Spleen (tissue), 13 donors: ENCODE measurements at places on chromosomes 2 and 18. TPM values are rescaled to one million over a fixed set of nuclear protein-coding genes. Genes with fewer than 3 reads are reported as not detected.

DCC gene
- 9.2 TPM for total RNA-seq

AKAIN1 gene
- not detected for total RNA-seq

- H3K27me3 ChIP-seq, result no peaks in the 10 kb centered on the region
- no peak overlapping the region for H3K27ac ChIP-seq
- H3K36me3 ChIP-seq, result no peaks in the 10 kb centered on the region
- peak overlapping the region; percentile 28 for H3K4me3 ChIP-seq
- no peak for DNase-seq
- no peaks in the 10 kb centered on the region for H3K4me1 ChIP-seq
Measured at GRCh38 chr2:9356261-9356660, 67.1 kb downstream of the ITGB1BP1 start.

DPYSL5 gene
- 0.07 TPM for total RNA-seq

GRCh38 chr2:112085916-112086669, 31.0 kb downstream of the TMEM87B start:
- no peak overlapping the region for H3K4me3 ChIP-seq
- H3K27ac ChIP-seq, result no peak overlapping the region
- H3K27me3 ChIP-seq, result no peaks in the 10 kb centered on the region
- DNase-seq, result no peak
- no peaks in the 10 kb centered on the region for H3K4me1 ChIP-seq

GRCh38 chr2:33645861-33646260, 46.8 kb upstream of the FAM98A start:
- no peak overlapping the region for H3K27ac ChIP-seq
- H3K36me3 ChIP-seq, result no peaks in the 10 kb centered on the region
- no peak overlapping the region for H3K4me3 ChIP-seq
- DNase-seq, result no peak

UGT1A5 gene
- total RNA-seq, result not detected

CYP20A1 gene
- total RNA-seq, result 32.2 TPM

CTAGE1 gene
- not detected for total RNA-seq

DNA sequence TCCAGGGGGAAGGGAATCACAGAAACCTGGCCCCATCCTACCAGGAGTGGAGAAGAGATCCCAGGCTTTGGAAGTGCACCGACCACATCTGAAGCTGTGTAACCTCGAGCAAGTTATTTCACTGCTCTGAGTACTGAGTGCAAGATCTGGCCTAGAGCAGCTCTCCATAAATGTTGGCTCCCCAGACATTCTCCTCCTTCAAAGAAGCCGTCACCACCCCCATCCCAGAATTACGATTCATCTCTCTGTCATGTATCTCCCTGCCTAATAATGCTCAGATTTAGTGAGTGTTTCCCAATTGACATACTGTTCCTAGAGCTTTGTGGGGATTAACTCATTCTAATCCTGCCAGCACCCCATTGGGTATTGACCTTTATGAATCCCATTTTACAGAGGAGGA, 51.7 kb downstream of the TNS1 start:
- no peaks in the 10 kb centered on the region for H3K36me3 ChIP-seq
- peaks cover 4% of the 10 kb centered on the region for H3K4me1 ChIP-seq
- no peak overlapping the region for H3K4me3 ChIP-seq
- H3K27ac ChIP-seq, result no peak overlapping the region
- DNase-seq, result no peak

- peak overlapping the region; percentile 44 for H3K27ac ChIP-seq
- peaks cover 16% of the 10 kb centered on the region for H3K36me3 ChIP-seq
- no peak overlapping the region for H3K4me3 ChIP-seq
Measured at GRCh38 chr2:88737385-88737784, 45.9 kb downstream of the RPIA start.

DNA sequence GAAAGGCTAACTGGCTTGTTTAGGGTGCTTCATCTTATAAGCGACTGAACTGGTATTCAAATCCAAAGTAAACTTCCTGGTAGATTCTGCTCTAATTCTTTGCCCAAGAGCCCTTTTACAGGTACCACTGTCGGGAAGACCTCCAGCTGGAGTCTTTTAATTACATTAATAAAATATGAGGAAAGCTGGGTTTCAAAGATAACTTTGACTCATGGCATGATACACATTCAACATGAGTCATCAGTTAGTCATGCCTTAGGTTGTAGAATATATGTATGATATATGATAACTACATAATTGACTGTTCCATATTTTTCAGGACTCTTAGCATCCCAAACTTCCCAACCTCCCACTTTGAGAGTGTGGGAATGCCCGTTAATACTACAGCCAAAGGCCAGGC, 32.3 kb downstream of the ZCCHC2 start:
- no peaks in the 10 kb centered on the region for H3K27me3 ChIP-seq
- peaks cover 10% of the 10 kb centered on the region for H3K4me1 ChIP-seq
- H3K4me3 ChIP-seq, result no peak overlapping the region
- peaks cover 2% of the 10 kb centered on the region for H3K36me3 ChIP-seq

GRCh38 chr18:45871431-45872084, 46.1 kb downstream of the SIGLEC15 start:
- H3K4me3 ChIP-seq, result no peak overlapping the region
- no peaks in the 10 kb centered on the region for H3K4me1 ChIP-seq

AQP12A gene
- not detected for total RNA-seq

GRCh38 chr2:172976116-172976515, 99.5 kb upstream of the MAP3K20 start:
- H3K27me3 ChIP-seq, result no peaks in the 10 kb centered on the region
- H3K4me3 ChIP-seq, result no peak overlapping the region
- H3K27ac ChIP-seq, result no peak overlapping the region
- no peak for DNase-seq
- H3K36me3 ChIP-seq, result no peaks in the 10 kb centered on the region

- no peak overlapping the region for H3K4me3 ChIP-seq
- no peak for DNase-seq
- no peak overlapping the region for H3K27ac ChIP-seq
- H3K36me3 ChIP-seq, result no peaks in the 10 kb centered on the region
Measured at GRCh38 chr2:127157651-127158485, 50.9 kb upstream of the BIN1 start.

GRCh38 chr2:212549463-212549862, 10.9 kb upstream of the ERBB4 start:
- H3K27me3 ChIP-seq, result no peaks in the 10 kb centered on the region
- H3K36me3 ChIP-seq, result no peaks in the 10 kb centered on the region
- DNase-seq, result no peak
- H3K27ac ChIP-seq, result no peak overlapping the region

SERPINB12 gene
- total RNA-seq, result not detected

GRCh38 chr2:30981096-30981495, 157.1 kb downstream of the GALNT14 start:
- H3K27ac ChIP-seq, result no peak overlapping the region
- H3K27me3 ChIP-seq, result no peaks in the 10 kb centered on the region
- DNase-seq, result no peak
- H3K4me3 ChIP-seq, result no peak overlapping the region

- H3K27me3 ChIP-seq, result peaks cover 8% of the 10 kb centered on the region
- peak; percentile 84 for DNase-seq
- H3K4me3 ChIP-seq, result peak overlapping the region; percentile 51
- peak overlapping the region; percentile 76 for H3K27ac ChIP-seq
- H3K4me1 ChIP-seq, result peaks cover 61% of the 10 kb centered on the region
Measured at GRCh38 chr18:79393181-79393634, 2.5 kb upstream of the NFATC1 start.

DNA sequence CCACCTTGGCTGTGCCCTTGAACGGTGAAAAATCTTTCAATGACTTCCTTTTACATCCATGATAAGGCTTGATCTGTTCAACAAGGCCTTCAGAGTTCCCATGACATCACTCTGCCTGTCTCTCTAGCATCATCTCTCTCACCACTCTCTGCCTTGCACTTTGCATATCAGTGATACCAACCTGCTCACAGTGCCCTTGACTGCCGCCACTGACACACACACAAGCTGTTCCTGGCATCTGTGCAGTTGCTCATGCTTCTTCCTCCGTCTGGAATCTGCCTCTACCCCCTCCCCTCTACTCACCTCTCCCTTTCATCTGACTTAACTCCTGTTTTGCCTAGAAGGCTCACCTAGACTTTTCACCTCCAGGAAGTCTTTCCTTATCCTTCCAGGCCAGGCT, 79.1 kb upstream of the SEC11C start:
- H3K4me3 ChIP-seq, result no peak overlapping the region
- peaks cover 12% of the 10 kb centered on the region for H3K4me1 ChIP-seq
- no peak for DNase-seq
- no peaks in the 10 kb centered on the region for H3K36me3 ChIP-seq
- no peak overlapping the region for H3K27ac ChIP-seq

CYP27A1 gene
- total RNA-seq, result 12.3 TPM

DNA sequence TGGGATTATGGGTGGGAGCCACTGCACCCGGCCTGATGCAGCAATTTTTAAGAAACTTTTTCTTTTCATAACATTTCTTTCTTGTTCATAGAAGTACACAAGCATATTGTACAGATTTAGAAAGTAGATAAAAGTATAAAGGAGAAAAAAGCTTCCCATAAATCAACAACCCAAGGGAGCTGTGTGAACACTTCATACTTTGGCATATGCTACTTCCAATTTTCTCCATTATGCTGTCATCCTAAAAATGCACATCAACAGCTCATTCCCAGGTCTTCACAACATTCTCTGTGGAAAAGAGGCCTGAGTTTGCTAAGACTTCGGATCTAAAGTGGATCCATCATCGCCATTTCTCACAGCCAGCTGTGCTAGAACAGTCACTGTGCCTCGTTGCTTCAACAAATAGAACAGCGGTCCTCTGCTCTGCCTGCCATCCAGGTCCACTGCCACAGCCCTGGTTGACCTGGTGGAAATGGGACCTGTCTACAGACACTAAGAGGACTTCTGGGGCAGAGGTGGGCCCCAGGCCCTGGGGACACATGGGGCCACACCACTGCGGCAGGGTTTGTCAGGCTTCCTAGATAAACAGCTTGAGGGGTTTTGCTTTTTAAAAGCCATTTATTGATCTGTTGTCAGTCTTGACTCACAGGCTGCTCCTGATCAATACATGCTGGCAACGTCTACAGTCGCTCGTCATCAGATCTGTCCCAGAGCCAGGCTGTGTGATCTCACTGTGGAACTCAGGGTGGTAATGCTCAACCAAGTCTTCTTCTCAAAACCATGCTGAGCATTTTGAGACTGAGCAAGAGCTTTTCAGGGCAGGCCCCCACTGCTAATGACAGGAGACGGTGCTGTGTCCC, 72.7 kb upstream of the MGAT4A start:
- no peaks in the 10 kb centered on the region for H3K36me3 ChIP-seq
- DNase-seq, result no peak
- peaks cover 18% of the 10 kb centered on the region for H3K4me1 ChIP-seq
- H3K27ac ChIP-seq, result no peak overlapping the region
- no peak overlapping the region for H3K4me3 ChIP-seq
- H3K27me3 ChIP-seq, result no peaks in the 10 kb centered on the region

GRCh38 chr2:170525566-170525900, 189.6 kb upstream of the SP5 start:
- no peaks in the 10 kb centered on the region for H3K27me3 ChIP-seq
- no peaks in the 10 kb centered on the region for H3K4me1 ChIP-seq
- H3K27ac ChIP-seq, result no peak overlapping the region
- no peaks in the 10 kb centered on the region for H3K36me3 ChIP-seq
- DNase-seq, result no peak

DNA sequence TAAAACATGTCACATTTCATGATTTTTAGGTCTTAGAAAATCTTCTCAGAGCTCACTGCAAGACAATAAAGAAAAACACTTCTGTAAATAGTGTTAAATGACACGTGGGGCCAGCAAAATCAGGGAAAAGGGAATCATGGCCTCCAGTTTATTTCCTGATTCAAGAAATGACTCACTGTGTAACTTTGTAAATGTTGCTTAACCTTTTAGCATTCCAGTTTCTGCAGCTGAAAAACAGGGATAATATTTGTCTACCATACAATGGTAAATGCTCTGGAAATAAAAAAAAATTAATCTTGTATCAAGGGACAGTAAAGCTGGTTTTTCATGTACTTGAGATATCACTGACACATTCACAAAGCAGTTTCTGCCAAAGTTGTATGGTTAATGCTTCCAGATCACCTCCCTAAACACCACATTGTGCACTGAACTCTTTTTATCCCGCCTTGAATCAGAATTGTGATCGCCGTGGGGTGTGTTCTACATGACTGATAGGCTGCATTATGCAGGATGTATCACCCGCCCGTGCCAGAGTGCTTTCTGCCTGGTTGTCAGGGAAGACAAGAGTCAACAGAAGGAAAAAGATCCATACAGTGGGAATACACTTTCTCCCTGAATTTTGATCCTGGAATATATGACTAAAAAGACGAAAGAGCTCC, 238.8 kb downstream of the IKZF2 start:
- H3K4me1 ChIP-seq, result no peaks in the 10 kb centered on the region
- no peaks in the 10 kb centered on the region for H3K27me3 ChIP-seq
- DNase-seq, result no peak
- H3K4me3 ChIP-seq, result no peak overlapping the region
- no peak overlapping the region for H3K27ac ChIP-seq

IL1F10 gene
- not detected for total RNA-seq

GRCh38 chr2:231138699-231139098, 13.9 kb upstream of the HTR2B start:
- no peak for DNase-seq
- no peak overlapping the region for H3K4me3 ChIP-seq
- H3K27ac ChIP-seq, result no peak overlapping the region
- H3K27me3 ChIP-seq, result no peaks in the 10 kb centered on the region
- H3K36me3 ChIP-seq, result no peaks in the 10 kb centered on the region

GRCh38 chr2:46015671-46016070, 281.5 kb upstream of the EPAS1 start:
- no peaks in the 10 kb centered on the region for H3K36me3 ChIP-seq
- H3K27me3 ChIP-seq, result no peaks in the 10 kb centered on the region
- DNase-seq, result no peak
- peaks cover 16% of the 10 kb centered on the region for H3K4me1 ChIP-seq
- H3K4me3 ChIP-seq, result no peak overlapping the region

- H3K36me3 ChIP-seq, result no peaks in the 10 kb centered on the region
- no peak overlapping the region for H3K4me3 ChIP-seq
- no peaks in the 10 kb centered on the region for H3K4me1 ChIP-seq
- no peak for DNase-seq
- no peak overlapping the region for H3K27ac ChIP-seq
Measured at GRCh38 chr2:223036790-223037444, 15.1 kb upstream of the KCNE4 start.

DNA sequence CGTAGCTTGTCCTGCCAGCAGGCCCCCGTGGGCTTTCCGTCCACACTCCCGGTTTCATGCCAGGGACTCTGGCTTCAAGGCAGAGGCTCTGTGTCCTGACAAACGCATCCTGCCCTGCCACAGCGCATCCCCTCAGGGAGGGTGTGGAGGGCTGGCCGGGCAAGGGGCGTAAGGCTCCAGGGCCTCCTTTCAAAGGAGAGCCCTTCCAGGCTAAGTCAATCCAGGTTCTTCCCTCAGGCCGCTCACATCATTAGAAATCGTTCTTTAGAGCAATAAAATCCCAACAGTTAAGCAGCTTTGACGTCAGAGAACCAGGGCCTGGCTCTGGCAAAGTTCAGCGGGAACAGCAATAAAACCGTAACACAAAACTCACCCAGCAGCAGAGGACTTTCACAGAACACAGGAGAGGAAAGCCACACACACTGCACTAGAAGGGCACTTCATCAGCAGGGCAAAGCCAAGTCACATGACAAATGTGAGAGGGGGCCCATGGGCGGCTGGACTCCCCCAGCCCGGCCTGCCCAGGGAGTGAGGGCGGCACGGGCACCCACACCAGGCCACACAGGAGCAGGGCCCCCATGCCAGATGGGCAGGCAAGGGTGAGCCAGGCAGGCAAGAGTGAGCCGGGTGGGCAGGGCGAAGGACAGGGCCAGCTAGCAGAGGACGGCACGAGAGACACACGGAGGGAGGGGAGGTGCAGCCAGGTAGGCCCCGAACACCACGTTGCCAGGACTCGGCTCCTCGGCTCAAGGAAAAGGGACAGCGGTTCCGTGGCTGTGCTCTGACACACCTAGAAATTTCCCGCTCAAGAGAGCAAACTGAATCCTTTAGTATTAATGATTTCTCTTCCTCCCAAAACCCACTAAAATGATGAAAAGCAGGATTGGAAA, 52.0 kb downstream of the HDAC4 start:
- no peak overlapping the region for H3K27ac ChIP-seq
- H3K4me3 ChIP-seq, result no peak overlapping the region
- no peaks in the 10 kb centered on the region for H3K4me1 ChIP-seq
- no peaks in the 10 kb centered on the region for H3K27me3 ChIP-seq
- no peaks in the 10 kb centered on the region for H3K36me3 ChIP-seq
- no peak for DNase-seq
